ENCODE measurements at places on chromosomes 2 and 18.

GRCh38 chr18:40063488-40063887 is 1891.5 kb upstream of the PIK3C3 start:
- no peak for DNase-seq

- DNase-seq: no peak
These were observed 35.1 kb downstream of the SLC4A3 start for GRCh38 chr2:219662566-219662965.

DNA sequence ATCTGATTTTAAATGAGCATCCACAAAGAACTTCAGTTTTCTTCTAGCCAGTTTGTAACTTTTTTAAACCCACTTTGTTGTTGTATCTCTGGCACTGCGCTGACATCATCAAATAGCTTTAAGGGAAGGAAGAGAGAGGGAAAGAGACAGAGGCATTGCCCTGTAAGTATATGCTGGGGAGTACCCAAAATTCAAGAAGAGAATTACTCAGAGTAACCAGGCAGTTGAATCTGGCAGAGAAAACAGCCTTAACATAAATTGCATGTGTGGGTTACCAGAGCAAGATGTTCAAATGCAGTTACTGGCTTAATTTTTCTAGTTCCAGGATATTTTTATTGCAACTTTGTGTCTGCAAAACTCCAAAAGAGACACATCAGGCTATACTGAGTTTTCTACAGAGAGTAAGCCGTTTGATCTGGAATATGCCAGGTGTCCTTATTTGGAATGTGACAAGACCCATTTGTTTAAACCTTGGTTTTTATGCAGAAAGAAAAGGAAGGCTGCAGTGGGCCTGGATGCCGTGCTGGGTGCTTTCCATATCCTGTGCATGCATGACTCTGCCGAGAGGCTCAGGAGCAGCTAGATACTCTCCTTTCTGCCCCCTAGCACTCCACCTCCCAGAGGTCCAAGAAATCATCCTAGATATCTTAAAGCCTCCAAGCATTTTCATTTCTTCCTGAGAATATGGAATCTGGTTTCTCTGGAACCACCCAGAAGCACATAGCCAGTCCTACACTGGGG is 93.7 kb downstream of the MAPRE2 start:
- DNase-seq: no peak

DNA sequence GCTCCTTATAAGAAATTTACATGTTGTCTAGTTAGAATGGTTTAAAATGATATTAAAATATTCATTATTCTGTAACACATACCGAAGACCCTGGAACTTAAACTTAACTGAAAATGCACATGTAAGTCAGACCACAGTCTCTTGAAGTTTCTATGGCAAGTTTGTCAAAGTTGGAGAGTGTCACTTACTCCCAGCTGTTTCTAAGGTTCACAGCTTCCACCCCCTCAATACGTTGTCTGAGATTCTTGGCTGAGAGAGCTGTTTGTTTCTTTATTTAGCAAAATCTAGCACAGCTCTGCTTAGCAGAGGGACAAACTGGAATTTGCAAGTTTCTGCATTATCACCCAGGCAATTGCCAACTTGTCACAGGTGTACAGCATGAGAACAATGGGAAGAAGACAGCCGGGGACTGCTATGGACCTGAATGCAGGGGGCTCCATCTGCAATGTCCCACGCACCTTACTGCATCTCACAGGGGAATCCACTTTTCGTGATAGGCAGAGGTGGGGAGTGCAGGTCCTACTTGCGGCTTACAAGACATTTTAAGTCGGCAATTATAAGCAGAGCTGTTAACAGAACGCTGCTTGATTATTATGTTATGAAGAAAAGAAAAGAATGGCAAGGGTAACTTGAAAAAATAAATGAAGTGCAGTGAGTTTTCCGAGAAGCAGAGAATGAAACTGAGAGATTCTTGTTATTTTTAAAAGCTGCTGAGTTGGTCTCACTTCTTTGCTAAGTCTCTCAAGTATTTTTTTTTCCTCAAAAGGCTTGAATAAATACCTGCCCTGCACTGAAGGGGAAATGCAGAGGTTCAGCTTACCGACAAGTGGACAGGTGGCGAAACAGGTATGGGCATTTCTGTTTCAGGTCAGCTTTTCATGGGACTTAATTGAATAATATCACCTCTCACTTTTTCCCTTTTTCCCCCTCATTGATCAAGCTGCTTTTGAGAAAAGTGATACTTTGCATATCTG is 1072.1 kb upstream of the FANCL start:
- DNase-seq: no peak

DNA sequence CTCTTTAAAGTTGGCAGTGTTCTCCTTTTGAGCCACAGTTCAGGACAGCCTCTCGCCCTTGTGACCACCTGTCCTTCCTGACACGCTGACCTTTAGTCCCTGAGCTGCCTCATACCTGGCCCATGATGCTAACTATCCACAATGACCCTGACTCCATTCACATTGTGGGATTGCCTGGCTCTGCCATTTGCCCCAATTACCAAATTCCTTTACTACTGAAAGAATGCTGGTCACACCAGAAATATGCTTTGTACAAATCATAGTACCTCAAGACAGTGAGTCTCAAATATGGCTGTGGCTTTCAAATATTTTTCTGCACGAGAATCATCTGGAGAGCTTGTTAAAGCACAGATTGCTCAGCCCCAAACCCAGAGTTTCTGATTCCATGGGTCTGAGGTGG is 54.2 kb downstream of the LTBP1 start:
- no peak for DNase-seq

All from cortex of kidney (tissue), 1 donor.